ENCODE measurements at places on chromosomes 13 and 19.
A peak's percentile ranks its signal among the peaks of the same experiment; 100 is the strongest.

DNA sequence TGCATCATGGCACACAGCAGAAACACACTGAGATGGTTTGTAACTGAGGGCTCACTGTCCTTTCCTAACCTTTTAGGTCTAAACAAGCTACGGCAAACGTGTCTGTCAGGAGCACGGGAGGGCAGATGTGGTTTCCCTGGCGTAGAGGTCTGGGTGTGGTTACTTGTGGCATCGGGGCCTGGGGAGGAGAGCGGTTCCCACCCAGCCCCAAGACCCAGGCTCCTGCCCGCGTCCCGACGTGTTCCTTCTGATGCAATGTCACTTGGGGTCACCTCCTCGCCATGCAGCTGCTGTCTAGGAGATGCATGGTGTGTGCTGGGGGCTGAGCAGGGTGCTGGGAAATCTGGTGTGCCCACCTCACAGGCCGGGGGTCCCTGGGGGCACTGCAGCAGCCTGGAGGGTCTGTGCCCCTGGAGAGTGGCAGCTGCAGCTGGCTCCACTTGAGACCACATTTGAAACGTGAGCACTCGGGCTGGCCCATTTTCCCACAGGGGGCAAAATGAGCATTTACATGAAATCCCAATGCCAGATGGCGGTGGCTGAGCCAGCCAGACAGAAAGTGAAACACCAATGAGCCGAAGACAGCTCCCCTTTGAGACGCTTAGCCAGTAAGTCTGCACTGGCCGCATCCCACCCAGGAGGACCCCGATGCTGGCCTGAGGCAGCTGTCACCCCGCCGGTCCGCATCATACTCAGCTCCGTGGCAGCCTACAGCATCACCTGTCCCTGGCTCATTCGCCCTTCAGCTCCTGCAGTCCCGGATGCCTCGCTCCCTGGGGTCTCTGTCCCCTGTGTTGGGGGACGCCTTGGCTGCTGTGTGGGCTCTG, 22.3 kb upstream of the MYDGF start:
- DNase-seq: no peak

DNA sequence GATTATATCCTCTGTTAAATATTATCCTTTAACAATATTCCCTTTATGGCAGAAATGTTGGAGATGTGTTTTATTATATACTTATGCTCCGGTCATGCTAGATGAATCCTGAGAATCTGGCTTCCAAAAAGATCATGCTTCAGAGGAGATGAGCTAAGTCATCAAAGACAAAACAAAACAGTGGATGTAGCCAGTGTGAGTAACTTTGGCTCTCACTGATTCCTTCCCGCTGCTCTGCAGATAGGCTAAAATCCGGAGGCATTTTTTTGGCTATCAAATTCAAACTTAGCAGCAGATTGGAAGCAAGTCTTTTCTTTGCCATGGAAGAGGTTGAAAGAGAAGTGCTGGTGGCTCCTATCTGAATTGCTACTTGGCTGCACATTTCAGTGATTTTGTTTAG, 295.9 kb downstream of the GPC6 start:
- no peak for DNase-seq

DNA sequence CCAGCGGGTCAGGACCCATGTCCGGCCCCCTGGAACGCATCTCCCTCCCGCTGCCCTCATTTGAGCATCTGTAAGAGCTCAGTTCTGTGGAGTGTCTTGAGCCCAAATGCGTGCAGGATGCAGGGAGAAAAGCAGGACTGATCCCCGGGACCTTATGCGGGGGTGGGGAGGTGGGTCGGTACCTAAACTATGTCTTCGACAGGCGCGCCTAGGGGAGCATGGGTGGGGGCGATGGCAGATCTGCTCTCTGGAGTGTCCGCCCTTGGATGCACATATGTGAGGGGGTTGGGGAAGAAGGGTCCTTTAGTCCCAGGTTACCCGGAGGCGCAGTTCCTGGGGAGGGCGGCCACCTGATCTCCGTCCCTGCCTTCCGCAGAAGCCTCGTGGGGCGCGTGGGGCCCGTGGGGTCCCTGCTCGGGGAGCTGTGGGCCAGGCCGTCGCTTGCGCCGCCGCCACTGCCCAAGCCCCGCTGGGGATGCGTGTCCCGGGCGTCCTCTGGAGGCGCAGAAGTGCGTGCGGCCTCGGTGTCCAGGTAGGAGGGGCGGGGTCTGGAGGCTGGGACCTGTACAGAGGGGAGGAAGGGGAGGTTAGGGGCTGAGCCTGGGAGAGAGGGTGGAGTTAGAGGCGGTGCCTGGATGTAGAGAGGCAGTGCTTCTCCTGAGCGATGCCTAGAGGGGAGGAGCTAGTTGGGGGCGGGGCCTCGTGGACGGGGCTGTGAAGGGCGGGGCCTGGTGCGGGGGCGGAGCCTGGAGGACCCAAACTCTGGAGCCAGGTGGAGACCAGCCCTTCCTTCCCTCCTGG, 2.9 kb downstream of the CILP2 start:
- peak; percentile 43 for DNase-seq

DNA sequence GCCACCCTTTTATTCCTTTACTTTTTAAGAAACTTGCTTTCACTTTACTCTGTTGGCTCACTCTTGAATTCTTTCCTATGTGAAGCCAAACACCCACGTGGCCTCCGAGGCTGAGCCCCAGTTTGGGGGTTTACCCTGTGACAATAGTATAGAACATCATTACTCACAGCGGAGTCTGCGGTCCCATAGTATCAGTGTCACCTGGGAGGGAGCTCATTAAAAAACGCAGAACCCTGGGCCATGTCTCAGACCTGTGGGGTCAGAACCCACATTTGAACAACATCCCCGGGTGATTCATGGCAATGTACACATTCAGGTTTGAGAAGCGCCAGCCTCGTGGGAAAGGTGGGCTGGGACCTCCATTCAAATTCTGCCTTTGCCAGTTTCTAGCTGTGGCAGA, 36.0 kb upstream of the UBL3 start:
- no peak for DNase-seq

DNA sequence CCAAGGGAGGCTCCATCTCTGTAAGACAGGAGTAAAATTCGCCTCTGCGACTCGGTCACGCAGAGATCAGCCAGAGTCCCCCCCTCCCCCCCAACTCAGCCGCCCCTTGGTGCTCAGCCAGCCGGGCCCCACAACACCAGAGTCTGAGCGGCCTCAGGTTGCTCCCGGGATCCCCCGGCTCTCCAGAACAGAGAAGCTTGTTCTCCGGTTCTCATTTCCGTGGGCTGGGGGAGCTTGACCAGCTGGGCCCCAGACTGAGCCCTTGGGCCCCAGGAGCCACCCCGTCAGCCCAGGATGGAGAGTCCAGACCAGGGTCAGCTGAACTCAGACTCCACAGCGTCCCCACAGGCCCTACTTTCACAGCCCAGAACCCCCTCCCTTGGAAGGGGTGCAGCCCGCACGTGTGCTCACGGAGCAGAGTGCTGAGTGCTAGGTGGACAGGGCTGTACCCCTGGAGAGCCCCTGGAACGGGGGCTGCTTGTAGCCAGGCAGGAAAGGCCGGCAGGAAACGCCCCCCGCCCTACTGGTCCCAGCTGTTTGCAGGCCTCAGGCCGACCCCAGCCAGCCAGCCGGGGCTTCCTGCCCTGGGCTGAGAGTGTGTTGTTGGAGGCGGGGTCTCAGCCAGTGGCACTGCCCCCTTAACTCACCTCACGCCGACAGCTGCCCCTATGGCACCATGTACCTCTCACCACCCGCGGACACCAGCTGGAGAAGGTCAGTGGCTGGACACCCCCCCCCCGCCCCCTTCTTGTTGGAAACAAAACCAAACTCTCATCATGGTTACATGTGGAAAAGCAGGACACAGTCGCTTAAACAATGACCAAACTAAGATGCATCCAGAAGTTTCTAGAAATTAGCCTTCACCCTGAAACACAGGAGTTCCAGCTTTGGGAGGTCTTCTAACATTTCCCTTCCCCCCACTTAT, 44.4 kb downstream of the COMP start:
- DNase-seq: no peak

DNA sequence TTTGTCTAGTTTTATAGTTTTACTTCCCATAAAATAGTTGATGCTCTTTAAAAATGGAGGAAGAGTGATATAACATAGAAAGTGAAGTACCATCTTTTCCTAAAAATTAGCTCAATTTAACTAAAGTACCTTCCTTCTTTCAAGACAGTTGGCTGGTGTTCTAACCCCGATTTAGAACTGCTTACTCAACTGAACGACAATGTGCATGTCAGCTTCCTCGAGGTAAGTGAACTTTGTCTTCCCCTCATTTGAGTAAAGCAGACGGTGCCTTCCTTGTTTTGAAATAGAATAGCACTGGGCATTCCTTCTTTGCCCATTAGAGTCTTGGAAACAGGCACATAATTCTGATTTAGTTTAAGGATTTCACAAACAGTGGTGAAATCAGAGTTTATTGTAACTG, 1519.2 kb downstream of the EFNB2 start:
- no peak for DNase-seq

- no peak for DNase-seq
Measured at GRCh38 chr13:25169356-25169755, 2.7 kb downstream of the AMER2 start.

DNA sequence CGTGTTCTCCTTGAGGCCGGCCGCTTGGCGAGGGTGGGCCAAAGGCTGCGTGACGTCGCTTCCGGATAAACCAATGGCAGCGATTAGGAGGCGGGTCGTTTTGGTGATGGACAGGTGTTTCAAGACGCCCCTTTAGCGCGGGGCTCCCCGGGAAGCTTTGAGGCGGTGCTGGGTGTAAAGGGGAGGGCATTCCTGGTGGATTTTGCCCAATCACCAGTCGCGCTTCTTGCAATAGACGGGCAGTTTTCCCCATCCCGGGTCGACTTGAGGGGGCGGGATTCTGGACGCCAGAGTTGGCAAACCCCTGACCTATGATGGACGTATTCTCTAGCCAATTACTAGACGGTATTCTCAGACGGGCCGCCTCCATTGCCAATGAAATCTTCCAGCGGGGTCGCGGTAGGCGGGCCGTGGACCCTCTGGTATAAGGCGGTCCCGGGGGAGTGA, 264 bp upstream of the PRMT1 start:
- DNase-seq: peak; percentile 99

GRCh38 chr13:109782823-109783431, 3.5 kb downstream of the IRS2 start:
- DNase-seq: no peak

- DNase-seq: no peak
Measured at GRCh38 chr19:1369214-1369805, 14.4 kb upstream of the NDUFS7 start.

DNA sequence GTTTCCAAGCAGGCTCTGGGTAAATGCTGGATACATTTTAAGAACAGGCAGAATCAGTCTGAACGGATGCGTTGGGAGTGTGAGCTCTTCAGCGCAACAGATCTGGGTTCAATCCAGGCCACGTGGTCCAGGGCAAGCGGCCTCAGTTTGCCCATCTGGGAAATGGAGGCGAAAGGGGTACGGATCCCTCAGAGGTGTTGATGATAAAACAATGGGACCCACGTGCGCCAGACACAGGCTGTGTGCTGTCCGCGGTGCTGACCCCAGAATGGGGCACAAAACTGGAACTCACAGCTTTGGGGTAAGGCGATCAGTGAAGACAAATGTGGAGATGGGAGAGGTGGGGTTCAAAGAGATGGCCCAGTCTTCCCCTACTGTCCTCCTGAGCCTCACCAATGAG, 13.1 kb upstream of the PDE4C start:
- no peak for DNase-seq

All from T1000 (cell line).